ENCODE measurements at places on chromosomes 6 and 20. TPM values are rescaled to one million over a fixed set of nuclear protein-coding genes. Genes with fewer than 3 reads are reported as not detected.

GRCh38 chr6:157443066-157443800, 62.2 kb downstream of the ZDHHC14 start:
- DNase-seq = no peak

LPA gene
- total RNA-seq = not detected

DNA sequence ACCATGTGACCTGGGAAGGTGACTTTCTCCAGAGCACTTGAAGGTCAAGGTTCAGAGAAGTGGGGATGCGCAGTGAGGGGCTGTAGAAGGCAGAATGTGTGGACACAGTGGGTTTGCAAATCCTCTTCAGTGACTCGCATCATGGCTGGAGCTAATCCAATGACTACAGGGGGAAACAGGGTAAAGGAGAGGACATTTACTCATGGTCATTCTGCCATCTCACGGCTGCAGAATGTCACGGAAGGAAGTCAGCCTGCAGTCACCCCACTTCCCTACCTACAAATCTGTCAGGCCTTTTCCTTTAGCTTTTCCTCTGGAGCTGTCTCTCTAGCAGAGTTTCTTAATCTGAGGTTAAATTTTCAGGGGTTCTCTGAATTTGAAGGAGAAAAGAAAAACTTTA, 337.6 kb downstream of the CDC5L start:
- no peak for DNase-seq

GRCh38 chr6:158631678-158632537, 12.6 kb downstream of the DYNLT1 start:
- no peak for DNase-seq

- no peak for DNase-seq
Measured at GRCh38 chr6:101117393-101118135, 236.4 kb upstream of the ASCC3 start.

DNA sequence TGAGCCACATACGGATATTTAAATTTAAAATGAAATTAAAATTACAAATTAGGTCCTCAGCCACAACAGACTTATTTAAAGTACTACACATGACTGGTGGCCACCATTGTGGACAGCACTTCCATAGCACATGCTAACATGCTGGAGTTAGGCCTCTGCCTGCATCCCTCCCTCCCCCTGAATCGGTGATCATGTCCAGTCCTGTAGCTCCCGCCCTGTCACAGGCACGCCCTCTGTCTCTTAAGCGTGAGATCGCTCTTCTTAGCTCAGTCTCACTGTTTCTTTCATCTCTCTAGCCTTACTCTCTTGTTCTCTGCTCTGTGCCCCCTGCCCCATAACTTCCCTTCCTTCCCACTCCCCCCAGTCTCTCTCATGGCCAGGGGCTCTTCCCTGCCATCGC, 28.9 kb downstream of the ELMO2 start:
- no peak for DNase-seq

DNA sequence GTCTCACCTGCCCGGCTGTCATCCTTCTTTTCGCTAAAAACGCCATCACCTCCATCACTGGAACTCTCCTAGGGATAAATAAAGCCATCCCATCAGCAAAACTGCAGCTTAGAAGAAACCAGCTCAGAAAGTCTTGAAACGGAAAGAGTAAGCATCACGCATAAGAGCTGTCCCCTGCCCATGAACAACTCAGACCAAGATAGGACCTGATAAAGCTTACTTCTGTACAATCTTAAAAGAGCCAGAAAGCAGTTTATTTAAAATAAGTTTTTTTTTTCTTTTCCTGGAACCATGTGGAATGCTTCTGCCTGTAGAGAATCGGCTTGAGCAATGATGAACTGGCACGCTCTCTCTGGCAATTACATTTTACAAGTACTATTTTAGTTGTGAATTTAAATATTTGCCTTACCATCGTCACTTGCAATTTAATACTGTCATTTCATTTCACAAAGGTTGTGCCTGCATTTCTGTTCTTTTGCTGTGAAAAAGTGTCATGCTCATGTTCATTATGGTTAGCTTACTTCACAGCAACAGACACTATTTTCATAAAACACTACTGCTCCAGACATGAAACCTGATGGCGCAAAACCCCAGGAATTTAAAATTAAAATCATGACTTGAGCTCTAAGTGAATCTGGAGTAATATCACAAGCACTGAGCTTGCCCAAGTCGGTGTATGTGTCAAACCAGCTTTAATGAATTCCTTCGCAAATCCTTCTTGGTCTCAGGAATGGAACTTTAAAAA, 59.6 kb upstream of the EMILIN3 start:
- no peak for DNase-seq

HAO1 gene
- total RNA-seq = not detected

TRIM15 gene
- 1.4 TPM for total RNA-seq

ADAM33 gene
- total RNA-seq = 53.2 TPM

TMC2 gene
- total RNA-seq = 0.10 TPM

DNA sequence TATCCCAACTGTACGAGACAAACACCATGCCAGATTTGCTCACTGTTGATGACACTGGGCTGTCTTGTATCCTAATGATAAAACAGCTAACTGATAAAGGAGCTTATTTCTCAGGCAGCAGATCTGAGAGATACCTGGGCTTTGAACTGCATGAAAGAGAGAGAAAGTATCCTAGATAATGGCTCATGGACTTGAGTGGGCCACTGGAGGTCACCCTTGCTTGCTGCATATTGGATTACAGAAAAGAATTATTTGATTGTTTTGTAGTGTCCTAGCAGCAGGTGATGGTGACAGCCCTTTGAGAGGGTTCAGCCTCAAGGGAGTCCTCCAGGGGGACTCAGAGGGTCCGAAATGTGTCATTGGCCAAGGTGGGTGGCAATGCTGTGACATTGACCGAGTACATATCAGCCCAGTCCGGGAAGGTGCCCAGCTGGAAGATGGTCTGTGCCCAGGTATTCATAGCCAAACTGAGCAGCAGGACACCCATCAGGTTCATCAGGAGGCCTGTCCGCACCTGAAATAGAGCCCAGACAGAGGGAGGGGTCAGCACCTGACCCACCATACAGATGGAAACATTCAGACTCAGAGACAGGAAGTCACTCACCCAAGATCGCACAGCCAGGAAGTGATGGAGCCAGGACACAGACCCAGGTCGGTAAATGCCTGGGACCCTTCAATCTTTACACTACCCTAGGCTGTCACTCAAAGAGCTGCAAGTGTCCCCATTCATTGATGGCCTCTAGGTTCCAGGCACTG, 9.4 kb upstream of the OCSTAMP start:
- no peak for DNase-seq

DNA sequence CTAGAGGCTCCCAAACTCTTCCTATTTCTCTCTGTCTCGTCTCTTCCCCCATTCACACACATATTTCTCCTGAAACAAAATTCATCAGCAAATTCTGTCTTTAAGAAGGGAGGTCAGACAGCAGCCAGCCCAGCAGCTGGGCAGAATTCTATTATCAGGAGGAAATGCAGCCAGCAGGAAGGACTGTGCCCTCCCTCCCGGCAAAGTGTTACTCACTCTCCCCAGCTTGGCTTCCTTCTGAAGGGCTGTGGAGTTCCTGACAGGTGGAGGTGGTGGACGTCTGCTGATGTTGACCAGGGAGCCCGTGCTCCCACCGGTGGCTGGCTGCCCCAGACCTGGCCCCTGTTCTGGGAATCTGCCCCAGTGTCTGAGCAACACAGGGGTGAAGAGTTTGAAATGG, 37.3 kb downstream of the KCNB1 start:
- no peak for DNase-seq

HLA-G gene
- total RNA-seq = 0.10 TPM

- no peak for DNase-seq
Measured at GRCh38 chr20:56893226-56893917, 264.3 kb downstream of the TFAP2C start.

- no peak for DNase-seq
Measured at GRCh38 chr6:106452628-106453027, 92.1 kb downstream of the CRYBG1 start.

- DNase-seq = no peak
Measured at GRCh38 chr20:10634211-10634610, 39.6 kb downstream of the JAG1 start.
